ENCODE measurements at places on chromosomes 2 and 18.

DNA sequence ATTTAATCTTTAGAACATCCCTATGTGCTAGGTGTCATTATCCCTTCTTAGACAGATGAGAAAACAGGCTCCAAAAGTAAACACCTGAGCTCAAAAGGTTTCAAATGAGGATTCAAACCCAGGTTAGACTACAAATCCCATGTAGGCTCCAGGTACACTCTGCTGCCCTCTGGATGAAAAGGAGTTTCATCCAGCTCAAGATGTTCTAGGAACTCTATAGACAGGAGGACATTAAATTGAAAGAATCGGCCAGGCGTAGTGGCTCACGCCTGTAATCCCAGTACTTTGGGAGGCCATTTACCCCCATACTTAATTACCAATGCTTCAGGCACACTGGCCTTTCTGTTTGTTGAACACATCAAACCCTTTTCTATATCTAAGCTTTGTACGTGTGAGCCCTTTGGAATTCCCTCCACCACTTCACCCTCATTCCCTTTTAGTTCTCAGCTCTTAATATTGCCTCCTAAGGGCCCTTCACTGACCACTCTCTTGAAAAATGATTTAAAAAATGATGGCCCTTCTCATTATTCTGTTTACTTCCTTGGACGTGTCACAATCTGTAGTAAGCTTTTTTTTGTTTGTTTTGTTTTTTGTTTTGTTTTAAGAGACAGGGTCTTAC, 10.7 kb downstream of the SLC25A12 start:
- no peak for DNase-seq

GRCh38 chr2:147363181-147363580, 481.6 kb upstream of the ACVR2A start:
- no peak for DNase-seq

DNA sequence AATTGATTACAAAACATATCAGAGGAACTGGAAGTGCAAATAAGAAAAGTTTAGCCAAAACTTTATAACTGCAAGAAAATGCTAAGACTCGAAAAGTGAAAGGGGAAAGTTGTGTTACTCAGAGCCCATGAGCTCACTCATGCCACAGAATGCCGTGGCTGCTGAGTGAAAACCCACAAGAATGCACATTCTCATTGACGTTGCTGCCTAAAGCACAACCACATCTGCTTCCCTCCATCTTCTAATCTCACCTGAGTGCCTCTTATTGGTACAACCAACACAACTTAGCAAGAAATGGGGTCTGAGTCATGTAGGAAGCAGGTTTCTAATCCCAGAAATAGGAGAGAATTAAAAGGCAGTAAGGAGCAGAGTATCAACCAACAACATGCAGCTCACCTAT, 259.7 kb downstream of the LNPK start:
- peak; percentile 49 for DNase-seq

DNA sequence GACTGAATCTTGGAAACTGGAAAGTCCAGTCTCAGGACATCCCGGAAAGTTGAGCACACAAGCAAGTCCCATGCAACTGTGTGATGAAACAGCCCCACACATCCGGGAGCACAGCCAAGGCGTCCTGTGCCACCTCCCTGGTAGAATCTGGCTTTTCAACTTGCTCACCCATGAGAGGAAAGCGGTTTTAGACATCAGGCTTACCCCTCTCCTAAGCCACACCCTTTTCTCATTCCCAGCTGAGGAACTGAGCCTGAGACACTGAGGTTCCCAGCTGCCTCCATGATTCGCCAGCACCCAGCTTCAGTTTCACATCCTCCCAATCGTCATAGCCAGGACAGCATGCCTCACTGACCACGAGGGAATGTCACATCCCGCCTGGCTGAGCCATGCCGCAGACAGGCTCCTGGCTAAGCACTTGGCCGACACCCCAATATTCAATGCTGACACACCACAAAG, 60.3 kb downstream of the STEAP3 start:
- peak; percentile 97 for DNase-seq

DNA sequence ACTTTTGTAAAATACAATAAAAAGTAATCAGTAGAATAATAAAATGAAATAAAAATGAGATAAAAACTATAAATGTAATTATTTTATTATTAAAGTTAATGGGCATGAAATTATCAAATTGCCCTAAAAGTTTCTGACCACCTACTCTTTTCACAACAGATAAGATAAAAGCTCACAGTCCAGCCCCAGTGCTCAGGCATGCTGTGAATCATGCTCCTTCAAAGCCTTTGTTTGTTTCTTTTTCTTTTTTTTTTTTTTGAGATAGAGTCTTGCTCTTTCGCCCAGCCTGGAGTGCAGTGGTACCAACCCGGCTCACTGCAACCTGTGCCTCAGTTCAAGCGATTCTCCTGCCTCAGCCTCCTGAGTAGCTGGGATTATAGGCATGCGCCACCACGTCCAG, 181.7 kb downstream of the ANKRD44 start:
- DNase-seq, result peak; percentile 26

DNA sequence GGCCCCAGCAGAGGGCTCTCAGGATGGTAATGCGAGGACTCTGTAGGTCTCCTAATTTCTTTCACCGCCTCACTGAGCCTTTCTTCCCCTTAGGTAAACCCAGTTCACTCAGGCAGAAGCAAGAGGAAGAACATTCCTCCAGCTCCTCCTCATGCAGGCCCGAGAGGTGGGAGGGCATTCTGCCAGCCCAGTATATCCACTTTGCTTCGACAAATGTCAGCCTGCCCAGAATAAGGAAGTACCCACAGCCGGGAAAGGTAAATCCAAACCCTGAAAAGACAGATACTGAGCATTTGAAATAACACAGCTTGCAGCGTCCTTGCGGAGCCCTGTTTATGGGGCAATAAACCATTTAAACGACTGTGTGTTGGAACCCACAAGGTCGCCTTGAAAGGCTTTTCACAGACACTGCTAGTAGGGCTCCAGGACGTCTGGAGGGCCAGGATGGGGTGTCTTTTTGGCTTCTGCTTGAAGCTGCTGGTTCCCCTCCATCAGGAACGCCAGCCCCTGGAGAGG, 63.0 kb upstream of the STPG4 start:
- peak; percentile 65 for DNase-seq

DNA sequence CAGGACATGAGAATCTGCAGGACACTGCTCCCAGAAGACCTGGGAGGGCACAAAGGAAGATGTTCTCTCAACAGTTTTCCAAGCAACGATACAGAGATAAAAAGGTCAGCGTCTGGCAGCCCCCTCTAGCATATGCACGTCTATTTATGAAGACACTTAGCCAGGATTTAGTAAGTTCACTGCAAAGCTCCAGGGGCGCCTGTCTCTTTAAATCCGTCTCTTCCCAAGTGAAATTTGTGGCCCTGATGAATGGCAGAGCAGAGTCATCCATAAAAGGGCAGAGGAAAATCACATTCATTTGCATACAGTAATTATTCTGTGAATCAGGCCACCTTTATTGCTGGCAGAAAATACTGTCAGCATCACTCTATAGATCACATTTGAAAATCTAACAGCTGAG, 390.9 kb upstream of the SMIM21 start:
- DNase-seq, result no peak

- no peak for DNase-seq
Measured at GRCh38 chr2:233011702-233012131, 1.3 kb downstream of the NGEF start.

DNA sequence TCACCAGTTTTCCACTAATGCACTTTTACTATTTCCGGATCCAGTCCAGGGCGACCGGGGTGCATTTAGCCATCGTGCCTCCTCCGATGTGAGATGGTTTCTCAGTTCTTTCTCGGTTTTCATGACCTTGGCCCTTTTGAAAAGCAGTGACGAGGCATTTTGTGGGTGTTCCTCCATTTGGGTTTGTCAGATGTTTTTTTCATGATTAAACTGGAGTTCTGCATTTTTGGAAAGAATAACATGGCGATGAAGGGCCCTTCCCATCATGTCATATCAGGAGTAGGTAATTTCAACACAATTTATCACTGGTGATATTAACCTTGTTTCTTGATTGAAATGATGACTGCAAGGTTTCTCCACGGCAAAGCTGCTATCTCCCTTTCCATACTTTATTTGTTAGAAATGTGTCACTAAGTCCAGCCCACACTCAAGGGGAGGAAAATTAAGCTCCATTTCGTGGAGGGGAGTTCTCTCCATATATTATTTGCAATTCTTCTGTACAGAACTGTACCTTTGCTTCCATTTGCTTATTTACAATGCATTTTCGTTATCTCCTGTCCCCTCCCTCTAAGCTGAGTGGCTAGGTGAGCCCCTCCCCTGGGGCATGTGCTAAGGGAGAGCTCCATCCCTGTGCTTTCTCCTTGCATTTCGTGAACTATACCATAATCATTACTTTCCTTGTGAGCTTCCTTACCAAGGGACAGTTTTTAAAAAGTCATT, 8.9 kb upstream of the KLF11 start:
- no peak for DNase-seq

GRCh38 chr18:44065206-44065605, 615.5 kb upstream of the SETBP1 start:
- DNase-seq, result no peak
